ENCODE measurements at places on chromosomes 5 and 9.

- DNase-seq = no peak
These were observed 92.5 kb downstream of the TLE1 start for GRCh38 chr9:81596679-81597418.

GRCh38 chr9:130682421-130683121 lies 11.0 kb upstream of the EXOSC2 start:
- DNase-seq = peak; percentile 89

DNA sequence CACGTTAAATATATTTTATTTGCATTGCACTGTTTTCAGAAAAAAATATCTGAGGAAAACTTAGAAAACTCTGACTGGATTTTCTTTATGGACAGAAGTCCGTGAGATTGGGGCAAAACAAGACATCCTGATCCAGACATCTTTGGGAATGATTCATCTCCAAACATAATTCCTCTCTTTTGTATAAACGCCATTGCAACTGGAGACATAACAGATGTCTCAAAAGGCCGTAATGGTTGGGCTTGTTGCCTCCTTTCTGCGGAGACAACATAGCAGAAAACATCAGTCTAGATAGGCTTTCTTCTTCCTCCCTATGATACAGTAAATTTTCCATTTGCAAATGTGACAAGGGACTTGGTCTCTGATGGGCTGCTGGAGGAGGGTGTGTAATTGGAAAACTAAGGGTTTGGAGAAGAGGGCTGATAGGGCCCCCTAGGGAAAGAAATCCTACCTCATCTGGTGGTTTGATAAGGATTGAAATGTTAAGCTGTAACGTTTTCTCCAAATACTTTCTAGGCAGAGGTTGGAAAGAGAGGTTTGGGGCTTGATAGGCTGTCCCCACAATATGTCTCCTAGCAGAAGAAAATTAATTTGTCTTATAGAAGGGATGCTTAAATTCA lies 631.5 kb upstream of the ST8SIA4 start:
- no peak for DNase-seq

GRCh38 chr5:161312882-161313281 lies 233.6 kb downstream of the GABRB2 start:
- DNase-seq = no peak

- peak; percentile 76 for DNase-seq
These were observed 13.6 kb downstream of the ARHGAP26 start for GRCh38 chr5:142783601-142784341.

DNA sequence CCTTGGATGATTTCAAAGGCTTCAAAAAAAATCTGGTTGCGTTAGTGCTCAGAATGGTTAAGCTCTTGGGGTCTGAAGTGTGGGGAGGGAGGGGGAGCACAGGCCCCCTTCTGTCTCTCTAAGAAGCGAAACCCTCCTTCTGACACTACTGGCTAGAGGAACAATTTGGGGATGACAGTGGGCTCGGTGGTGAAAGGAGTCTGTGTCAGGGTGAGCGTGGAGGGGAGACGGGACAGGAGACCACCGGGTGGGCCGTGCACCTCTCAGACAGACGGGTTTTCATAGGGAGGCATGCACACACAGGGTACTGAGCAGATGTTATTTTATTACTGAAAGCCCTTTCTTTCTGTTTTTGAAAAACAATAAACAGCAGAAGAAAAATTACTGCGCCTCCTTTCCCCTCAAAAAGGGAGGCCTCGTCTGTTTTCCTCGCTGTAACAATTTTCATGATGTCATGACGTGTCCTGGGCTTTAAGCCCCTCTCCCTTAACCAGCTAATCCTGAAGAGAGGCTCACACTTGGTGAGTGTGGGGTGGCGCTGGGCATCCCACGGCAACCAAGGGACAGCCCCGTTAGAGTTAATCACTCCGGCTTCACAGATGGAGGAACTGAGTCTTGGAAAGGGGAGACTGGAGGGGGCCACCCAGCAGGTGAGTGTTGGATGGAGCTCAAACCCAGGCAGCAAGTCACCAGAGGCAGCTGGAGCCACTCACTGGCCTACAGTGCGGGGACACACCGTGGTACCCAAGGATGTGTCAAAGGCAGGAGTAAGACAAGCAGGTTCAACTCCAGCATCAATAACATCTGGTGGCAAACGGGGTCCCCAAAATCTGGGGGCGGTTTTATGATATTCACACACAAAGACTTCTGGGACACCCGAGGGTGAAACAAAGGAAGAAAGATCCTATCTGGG lies 53.4 kb downstream of the PTCH1 start:
- DNase-seq = no peak

- no peak for DNase-seq
These were observed 193.2 kb downstream of the CACNA1B start for GRCh38 chr9:138070815-138071214.

DNA sequence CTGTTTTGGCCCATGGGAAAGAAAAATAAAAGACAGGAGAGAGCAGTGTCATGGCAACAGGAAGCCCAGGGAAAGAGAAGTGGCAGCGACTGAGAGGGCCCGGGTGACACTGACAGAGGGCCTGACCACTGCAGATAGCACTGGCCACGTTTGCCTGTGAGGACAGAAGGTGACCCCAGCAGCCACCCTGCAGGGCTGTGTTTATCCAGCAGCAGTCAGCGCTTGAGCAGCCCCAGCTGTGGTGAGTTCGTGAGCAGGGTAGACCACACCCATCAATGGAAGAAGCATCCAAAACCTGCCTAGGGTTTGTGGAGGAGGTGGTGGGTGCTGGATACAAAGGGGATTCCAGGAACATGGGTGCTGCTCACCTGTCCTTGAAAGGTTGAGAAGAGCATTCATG lies 222.5 kb downstream of the MARCHF11 start:
- DNase-seq = no peak

- DNase-seq = no peak
These were observed 40.5 kb downstream of the OLFM1 start for GRCh38 chr9:135127718-135128670.

DNA sequence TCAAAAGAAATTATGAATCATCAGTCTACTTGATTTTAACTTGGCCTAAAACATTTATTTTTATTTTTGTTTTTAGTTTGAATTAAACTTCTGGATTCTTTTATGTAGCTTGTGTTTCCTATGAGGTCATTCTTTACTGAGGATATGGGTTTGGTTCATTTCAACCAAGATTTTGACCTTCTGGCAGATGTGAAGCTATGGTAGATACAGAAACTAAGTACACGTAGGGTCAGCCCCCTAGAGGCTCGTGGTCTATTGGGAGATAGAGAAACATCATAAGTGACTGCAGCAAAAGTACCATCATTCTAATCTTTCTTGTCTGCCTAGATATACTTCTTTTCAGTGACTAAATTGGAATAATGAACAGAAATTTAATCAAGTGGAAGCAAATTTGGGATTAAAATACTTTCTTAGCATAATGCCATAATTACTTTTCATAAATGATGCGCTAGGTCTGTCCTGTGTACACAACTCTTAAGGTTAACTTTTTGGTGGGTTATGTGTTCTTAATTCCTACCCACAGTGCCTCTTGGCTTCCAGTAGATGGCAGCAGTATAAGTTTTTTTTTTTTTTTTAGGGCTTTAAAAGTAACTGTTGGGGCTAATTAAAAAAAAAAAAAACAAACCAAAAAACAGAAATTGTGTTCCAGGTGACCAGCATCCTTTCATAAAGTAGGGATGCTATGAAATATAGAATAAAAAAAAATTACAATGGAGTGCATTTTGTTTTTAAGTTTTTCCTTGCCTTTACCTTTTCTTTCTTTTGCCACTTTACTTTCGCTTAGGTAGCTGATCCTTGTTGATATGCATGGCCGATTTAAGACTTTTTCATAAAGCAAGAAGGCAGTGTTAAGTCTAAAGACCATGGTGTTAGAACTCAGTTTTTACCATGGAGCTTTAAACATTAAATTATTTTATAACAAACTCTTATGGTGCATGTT lies 49.9 kb downstream of the LRRTM2 start:
- peak; percentile 11 for DNase-seq

All from suppressor macrophage treated with lipopolysaccharide for 4 hours (primary cell).